ENCODE measurements at places on chromosomes 3 and 15.

GRCh38 chr3:105559856-105560255, 193.1 kb downstream of the ALCAM start:
- no peak for DNase-seq

GRCh38 chr15:45873781-45874180, 239.0 kb downstream of the SQOR start:
- DNase-seq: no peak

DNA sequence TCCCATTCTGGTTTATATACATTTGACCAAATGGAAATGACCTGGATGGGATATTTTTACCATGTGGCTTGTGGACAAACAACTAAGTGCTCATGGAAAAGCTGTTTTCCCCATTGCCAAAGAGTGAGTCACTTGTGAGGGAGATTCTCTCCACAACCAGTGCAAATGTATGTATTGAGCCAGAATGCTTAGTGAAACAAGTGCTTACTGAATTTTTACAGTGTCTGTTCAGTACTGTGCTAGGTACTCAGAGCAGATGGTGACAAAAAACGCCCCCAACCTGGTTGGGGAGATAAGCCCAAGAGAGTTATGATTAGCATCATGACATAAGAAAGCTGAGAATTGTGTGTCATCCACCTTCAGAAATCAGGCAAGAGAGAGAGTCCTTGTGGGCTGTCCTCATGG, 2.3 kb downstream of the CHP1 start:
- peak; percentile 24 for DNase-seq

- no peak for DNase-seq
Observed at GRCh38 chr3:52236424-52236886, 2.5 kb downstream of the TWF2 start.

DNA sequence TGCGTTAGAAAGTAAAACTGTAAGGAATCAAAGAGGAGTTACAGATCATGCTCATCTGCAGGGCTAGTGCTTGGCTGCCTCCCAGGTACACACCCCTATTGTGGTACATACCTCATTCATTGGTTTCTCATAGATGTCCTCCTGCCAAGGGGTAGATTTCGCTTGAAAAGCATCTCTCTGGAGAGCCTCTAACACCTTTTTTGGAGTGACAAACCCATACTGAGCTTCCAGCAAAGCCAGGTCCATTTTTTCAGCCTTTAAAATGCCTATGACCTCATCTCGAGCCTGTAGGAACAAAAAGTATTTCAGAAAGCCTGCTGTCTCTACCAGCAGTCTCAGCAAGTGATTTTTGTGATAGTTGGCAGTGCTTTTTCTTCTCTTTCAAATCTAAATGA, 112.1 kb downstream of the CMSS1 start:
- DNase-seq: no peak

DNA sequence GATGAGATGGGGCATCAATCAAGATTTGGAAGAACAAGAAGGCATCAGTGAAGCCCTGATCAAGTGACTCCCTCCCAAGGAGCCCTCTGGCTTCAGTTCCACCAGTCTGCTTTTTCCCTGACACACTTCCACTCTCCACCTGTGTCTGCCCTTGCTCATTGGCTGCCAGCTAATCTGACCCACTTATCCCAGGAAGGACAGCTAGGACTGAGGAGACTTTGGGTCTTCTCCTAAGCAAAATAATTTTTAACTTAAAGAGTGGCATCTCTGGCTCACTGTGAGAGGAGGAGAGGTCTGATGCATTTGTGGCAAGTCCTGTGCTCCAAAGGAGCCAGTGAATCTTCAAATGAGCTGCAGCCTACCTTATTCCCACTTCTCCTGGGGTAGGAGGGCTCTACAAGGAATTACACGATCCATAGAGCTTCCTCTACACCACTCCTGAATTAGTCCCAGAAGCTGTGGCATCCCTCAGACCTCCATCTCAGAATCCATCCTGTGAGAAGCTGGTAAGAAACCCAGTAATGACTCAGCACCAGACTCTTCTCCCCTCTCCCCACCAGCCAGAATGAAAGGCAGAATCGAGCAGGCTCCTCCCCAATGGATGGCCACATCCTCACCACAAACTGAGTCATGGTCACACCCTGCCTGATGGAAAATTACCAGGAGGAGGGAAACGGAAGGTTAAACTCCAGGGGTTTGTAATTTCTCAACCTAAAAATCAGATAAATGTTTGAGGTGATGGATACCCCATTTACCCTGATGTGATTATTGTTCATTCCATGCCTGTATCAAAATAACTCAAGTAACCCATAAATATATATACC, 6.3 kb upstream of the PKM start:
- peak; percentile 92 for DNase-seq
